ENCODE measurements at places on chromosomes 6 and 20.

DNA sequence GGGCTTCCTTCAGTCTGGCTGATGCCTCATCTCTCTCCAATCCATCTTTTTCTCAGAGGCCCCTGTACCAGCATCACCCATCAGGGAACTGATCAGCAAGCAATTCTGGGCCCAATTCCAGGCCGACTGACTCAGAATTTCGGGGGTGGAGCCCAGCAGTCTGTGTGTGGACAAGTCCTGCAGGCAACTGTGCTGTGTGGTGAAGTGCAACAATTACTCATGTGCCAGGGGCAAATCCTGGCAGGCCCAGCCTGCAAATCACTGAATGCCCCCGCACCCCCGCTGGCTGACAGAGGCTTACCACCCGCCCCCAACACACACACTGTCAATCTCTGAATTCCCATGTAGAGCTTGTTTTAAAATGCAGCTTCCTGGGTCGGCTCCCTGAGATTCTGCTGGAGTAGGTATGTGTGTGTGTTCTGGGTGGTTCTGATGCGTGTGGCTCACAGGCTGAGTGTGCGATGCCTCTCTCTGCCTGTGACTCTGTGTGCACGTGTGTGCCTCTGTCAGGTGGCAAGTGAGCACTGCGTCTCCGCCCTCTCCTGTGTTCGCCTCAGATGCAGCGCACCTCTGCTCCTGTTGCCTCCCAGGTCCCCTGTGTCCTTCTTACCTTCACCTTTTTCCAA, 45.4 kb downstream of the SSR1 start:
- H3K4me3 ChIP-seq, result no peak overlapping the region
- no peaks in the 10 kb centered on the region for H3K36me3 ChIP-seq
- H3K27ac ChIP-seq, result no peak overlapping the region

DNA sequence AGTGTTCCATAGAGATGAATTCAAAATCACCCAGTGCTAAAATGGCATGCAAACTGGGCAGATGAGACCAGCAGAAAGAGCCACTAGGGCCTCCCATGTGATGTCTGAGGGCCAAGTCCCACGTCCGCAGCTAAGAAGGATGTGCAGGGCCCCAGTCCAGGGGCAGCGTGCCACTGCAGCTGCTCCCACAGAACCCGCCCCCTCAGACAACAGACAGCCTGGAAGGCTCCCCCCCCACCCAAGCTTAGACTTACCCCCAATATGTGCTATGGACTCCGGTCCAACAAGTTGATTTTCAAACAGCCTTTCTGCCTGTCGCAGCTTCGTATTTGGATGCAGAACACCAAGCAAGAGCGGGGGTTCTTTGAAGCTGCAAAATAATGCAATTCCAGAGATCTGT, 14.0 kb downstream of the APMAP start:
- DNase-seq, result no peak
- H3K27me3 ChIP-seq, result no peaks in the 10 kb centered on the region
- H3K4me3 ChIP-seq, result no peak overlapping the region
- H3K27ac ChIP-seq, result no peak overlapping the region
- peaks cover 48% of the 10 kb centered on the region for H3K36me3 ChIP-seq
- peaks cover under 1% of the 10 kb centered on the region for H3K4me1 ChIP-seq

- no peaks in the 10 kb centered on the region for H3K27me3 ChIP-seq
- H3K4me3 ChIP-seq, result no peak overlapping the region
- DNase-seq, result no peak
- peaks cover 4% of the 10 kb centered on the region for H3K4me1 ChIP-seq
- no peak overlapping the region for H3K27ac ChIP-seq
Measured at GRCh38 chr6:30037182-30037788, 23.8 kb upstream of the POLR1H start.

- H3K36me3 ChIP-seq, result no peaks in the 10 kb centered on the region
- H3K27me3 ChIP-seq, result no peaks in the 10 kb centered on the region
- no peak overlapping the region for H3K4me3 ChIP-seq
- no peak overlapping the region for H3K27ac ChIP-seq
Measured at GRCh38 chr20:55579802-55580201, 425.5 kb downstream of the CBLN4 start.

- H3K36me3 ChIP-seq, result no peaks in the 10 kb centered on the region
- no peak overlapping the region for H3K4me3 ChIP-seq
- H3K27ac ChIP-seq, result no peak overlapping the region
- no peaks in the 10 kb centered on the region for H3K4me1 ChIP-seq
- DNase-seq, result no peak
Measured at GRCh38 chr6:161686655-161687054, 412.8 kb upstream of the AGPAT4 start.
